ENCODE measurements at places on chromosomes 1 and 21.

DNA sequence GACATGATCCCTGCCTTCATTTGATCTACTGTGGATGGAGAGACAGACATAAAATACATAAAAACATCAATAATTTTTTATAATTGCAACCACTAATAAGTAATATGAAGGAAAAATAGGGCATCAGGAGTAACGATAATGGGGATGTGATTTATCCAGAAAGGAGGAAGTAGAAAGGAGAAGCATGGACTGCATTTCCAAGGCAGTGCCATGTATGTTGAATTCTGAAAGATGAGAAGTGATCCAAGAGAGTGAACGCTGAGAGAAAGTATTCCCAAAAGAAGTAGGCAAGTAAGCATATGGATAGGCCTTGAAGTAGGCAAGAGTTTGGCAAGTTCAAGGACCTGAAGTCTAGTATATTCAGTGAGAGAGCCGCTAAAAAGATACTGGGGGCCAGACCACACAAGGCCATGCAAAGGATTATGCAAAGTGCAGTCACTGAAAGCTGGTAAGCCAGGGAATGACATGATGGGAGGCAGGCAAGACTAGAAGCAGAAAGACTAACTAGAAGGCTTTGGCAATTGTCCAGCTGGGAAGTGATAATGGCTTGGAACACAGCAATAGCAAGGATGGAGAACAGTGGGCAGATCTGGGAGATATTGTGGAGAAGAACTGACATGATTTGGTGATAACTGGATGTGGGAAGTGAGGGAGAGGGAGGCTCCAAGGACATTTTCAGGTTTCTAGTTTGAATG, 85.9 kb downstream of the TM2D1 start:
- DNase-seq, result no peak

DNA sequence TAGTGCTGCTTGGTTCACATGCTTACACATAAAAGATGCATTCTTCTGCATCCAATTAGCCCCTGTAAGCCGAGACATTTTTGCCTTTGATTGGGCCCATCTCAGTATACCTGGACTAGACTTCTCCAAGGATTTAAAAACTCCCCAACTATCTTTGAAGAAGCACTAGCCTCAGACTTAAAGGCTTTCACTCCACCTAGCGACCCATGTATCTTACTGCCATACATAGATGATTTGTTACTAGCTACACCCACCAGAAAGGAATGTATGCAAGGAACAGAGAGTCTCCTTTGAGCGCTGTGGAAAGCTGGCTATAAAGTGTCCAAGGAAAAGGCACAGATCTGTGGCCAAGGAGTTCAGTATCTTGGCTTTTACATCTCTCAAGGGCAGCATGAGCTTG, 91.7 kb downstream of the LIPI start:
- DNase-seq, result no peak

- DNase-seq, result peak; percentile 6
Observed at GRCh38 chr1:165144757-165145397, 211.6 kb downstream of the LMX1A start.

DNA sequence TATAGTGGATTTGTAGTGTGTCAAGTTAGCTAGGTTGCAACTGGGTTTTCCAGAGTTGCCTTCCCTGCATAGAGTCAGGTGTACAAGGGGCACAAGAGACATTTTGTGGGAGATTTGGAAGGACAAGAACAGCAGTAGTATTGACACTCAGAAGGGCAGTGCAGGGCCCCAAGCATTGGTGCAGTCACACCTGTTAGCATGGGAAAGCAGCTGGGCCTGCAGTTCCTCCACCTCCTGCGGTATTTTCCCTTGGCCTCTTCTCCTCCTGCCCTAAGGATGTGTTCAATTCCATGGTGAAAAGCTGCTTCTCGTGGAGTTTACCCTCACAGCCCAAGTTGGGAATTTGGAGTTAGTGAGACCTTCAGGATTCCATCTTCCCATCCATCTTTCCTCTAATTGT, 47.1 kb upstream of the TRABD2B start:
- no peak for DNase-seq

DNA sequence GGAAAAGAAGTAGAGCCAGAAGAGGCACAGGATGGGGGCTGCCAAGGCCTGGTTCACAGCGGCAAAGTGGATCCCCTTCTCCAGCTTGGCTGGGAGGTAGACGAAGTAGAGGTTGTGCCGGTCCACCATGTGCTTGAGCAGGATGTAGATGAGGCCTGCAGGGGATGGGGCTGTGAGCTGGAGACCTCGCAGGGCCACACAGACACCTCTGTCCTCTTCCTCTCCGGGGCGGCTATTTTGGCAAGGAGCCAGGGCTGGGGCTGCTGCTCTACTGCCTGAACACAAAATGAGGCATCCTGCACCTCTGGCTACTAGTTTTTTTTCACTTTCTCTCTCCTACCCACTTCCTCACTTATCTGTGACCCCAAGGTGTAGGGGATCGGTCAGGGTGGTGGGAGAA, 32.3 kb downstream of the TMEM63A start:
- peak; percentile 75 for DNase-seq

DNA sequence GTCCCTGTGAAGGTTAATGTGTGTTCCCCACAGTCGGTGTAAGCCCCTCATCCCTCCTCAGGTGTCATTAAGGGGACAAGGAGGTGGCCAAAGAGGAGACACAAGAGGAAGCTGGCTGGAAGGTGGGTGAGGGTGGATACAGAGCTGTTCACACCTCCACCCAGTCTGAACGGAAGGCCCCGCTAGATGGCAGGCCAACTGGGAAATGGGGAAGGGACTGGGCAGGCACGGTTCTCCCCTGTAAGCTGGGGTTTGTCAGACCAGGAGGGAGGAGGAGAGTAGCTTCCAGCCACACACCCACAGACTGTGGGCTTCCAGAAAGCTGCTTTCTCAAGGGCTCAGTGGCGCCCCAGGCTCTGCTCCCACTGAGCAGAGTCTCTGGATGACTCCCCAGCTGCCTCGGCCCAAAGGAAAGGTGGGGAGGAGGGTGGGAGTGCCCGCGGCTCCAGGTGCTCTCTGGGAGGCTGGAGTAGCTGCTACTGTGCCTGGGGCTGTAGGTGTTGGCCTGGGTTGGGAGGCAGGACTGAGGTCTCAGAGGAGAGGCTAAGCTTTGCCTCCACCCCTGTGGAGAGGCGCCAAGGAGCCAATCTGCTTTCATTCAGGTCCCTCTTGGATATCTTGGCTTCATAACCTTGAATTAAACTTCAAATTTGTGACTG, 41.2 kb downstream of the PCP4 start:
- no peak for DNase-seq

GRCh38 chr1:178143730-178144690, 50.1 kb downstream of the RASAL2 start:
- no peak for DNase-seq

DNA sequence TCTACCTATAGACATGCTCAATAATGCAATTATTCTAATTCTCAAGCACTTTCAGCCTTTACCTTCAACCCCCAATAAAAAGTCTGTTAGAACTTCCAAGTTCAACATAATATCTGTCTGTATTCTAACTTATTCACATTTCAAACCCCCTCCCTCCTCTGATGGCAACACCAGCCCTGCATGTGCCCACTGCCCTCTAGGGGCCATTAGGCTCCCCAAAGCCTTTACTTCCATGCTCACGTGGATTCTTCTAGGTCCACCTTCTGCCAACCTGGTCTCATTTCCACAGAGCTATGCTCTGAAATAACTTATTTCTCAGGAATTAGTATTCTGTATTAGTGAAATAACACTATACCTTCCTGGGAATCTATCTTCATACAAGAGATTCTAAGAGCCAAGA, 22.2 kb upstream of the KPRP start:
- DNase-seq, result no peak

DNA sequence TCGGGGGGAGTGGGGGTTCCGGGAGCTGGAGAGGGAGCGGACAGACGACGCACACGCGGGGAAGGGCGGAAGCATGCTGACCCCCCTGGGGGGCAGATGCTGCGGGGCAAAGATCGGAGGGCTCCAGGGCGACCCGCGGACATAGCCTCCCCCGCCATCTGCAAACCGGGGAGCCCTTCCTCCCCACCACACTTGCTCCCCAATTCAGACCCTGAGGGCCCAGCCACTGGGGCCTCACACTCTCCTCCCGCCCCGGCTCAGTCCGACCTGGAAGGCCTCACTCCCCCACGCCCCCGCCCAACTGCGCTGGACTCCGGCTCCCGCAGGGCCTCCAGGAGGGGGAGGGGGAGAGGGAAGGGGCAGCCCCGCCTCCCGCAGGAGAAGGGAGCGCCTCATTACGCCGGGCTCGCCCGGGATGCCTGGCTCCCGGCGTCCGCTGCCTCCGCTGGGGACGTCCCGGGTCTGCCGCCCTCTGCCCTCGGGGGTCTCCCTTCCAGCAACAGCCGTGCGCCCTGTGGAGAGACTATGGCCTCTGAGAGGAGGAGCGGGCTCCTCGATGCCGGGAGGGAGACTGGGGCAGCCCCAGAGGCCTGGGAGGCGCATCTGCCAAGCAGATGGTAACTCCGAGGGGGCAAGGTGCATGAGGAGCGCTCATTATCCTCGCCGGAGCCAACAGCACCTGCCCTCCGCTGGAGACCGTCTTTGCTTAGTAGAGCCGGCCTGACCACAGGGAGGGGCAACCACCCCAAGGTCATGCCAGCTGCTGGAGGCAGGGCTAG, 636 bp upstream of the CAMK2N1 start:
- no peak for DNase-seq

GRCh38 chr1:183163316-183163715, 22.7 kb upstream of the LAMC2 start:
- DNase-seq, result no peak

DNA sequence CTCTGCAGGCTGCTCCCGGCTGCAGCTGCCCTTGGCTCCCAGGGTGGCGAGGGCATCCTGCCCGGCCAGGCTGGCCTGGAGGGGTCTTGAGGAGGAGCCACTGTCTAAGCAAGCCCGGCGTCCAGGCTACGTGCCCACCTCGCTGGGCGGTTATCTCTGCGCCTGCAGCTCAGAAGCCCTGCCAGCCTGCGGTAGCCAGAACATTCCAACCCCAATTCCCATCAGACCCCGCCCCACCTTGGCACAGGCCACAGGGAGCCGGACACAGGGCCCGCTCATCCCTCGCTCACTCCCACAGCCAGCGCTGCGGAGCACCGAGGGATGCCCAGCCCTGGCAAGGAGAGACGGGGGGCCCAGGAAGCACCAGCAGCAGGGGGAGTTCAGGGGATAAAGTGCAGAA, 53.9 kb downstream of the MEGF6 start:
- no peak for DNase-seq

DNA sequence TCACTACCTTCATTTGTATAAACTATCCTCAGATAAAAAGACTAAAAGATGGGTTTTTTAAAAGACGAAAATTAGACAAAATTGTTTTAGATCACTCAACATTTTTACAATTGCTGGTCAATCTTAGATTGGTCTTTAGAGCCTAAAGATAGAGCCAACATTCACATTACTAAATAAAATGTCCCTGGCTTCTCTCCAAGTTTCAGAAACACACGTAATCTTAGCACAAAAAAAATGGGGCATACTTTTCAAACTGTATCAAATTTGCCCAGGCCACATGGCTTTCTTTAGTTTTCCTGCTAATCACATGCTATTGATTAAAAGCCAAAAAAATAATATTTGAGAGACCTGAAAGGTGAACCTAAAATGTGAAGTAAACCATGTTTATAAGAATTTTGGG, 288.1 kb downstream of the DPYD start:
- no peak for DNase-seq

GRCh38 chr1:106926803-106927582, 129.5 kb upstream of the PRMT6 start:
- DNase-seq, result no peak

DNA sequence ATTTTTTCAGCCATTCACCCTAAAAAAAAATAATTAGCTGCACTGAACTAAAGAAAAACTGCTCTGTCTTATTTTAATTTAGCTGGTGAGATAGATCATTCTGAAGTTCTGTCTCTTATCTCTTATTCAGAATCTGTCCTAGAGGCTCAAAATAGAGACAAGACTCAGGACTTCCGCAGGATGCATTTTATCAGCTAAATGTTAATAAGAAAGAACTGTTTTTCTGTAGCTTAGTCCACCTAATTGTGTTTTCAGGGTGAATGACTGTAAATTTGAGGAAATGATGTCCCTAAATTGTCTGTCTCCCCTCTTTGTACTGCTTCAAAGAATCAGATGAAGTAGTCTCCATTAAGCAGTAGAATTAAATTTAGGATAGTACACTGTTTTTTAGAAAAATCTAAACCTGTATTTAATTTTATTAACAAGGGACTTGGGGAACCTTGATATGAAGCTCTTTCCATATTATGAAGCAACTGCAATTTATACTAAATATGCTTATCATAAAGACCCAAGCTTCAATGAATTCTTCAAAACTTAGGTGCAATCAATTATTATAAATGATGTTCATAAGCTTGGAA, 671.9 kb downstream of the RWDD3 start:
- no peak for DNase-seq

- DNase-seq, result no peak
Observed at GRCh38 chr1:226603022-226603857, 54.7 kb downstream of the STUM start.

GRCh38 chr1:22376976-22377375, 74.7 kb upstream of the ZBTB40 start:
- DNase-seq, result no peak

DNA sequence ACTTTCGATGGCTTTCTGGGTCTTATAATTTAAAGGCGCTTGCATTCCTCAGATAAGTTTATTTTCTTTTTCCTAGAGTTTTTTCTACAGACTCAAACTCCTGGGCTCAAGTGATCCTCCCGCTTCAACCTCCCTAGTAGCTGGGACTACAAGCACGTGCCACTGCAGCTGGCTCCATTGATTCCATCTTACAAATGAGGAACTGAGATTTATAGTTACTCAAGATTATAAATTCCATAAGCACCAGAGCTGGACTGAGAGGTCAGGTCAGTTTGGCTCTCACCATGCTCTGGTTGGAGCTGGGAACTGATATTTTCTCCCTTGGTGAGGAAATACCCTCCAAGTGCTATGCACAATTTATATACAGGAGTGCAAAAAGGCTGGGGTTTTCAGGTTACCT, 13.4 kb upstream of the PRPF38B start:
- no peak for DNase-seq

DNA sequence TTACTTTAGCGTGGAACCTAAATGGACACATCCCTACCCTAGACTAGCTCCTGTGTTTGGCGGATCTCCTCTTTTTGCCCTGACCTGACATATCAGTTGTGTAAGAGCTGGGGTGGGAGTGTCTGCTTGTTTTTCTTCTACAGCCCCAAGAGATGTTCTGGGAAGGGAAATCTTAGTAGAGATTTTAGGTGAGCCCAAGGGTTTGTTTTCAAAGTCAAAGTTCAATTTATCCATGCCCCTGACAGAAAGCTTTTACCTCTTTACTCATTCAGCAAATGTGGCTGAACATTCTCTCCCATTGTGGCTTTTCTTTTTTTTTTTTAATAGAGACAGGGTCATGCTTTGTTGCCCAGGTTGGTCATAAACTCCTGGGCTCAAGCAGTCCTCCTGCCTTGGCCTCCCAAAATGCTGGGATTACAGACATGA, 7.3 kb upstream of the TARS2 start:
- no peak for DNase-seq

DNA sequence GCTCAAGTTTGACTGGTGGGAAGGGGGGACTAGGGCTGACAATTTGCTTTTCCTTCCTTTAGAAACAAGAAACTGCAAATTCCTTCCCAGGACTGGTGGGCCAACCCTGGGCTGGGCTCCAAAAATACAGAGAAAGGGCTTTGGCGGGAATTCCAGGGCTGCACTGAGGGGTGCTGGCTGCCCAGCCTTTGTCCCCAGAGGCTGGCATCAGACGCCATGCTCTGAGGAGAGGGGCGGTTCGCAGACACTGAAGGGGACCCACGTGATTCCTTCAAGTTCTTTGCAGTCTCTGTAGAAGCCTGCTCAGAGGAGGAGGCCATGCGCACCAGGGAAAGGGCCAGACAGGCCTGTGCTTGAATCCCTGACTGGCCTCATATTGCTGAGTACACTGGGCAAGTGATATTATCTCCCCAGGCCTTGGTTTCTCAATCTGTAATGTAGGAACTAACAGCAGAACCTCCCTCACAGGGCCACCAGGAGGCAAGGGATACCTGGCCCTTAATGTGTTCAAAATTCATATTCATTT, 119.5 kb downstream of the EPHB2 start:
- DNase-seq, result no peak

Data from activated gamma-delta T cell treated with Interleukin-2 at 50 U/mL for 16 hours (primary cell).